ENCODE measurements at places on chromosomes 7 and 10.

- DNase-seq, result no peak
Observed at GRCh38 chr10:130434446-130435385, 298.5 kb downstream of the GLRX3 start.

DNA sequence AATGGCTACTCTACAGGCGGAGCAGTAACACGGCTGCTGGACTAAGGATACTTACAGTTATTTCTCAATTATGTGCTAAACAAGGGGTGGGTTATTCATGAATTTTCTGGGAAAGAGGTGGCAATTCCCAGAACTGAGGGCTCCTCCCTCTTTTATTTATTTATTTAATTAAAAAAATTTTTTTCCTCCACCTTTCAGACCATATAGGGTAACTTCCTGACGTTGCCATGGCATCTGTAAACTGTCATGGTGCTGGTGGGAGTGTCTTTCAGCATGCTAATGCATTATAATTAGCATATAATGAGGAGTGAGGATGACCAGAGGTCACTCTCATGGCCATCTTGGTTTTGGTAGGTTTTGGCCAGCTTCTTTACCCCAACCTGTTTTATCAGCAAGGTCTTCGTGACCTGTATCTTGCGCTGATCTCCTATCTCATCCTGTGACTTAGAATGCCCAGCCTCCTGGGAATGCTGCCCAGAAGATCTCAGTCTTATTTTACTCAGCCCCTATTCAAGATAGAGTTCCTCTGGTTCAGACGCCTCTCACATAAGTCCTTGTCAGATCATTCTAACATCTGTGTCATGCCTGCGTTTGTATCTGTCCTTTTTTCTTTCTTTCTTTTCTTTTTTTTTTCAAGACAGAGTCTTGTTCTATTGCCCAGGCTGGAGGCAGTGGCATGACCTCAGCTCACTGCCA is 15.9 kb upstream of the STOX1 start:
- no peak for DNase-seq

GRCh38 chr10:34801097-34801733 is 13.9 kb downstream of the PARD3 start:
- no peak for DNase-seq

- no peak for DNase-seq
Observed at GRCh38 chr10:1396297-1396635, 340.1 kb downstream of the WDR37 start.

- no peak for DNase-seq
Observed at GRCh38 chr7:156334636-156335035, 305.9 kb upstream of the RNF32 start.

DNA sequence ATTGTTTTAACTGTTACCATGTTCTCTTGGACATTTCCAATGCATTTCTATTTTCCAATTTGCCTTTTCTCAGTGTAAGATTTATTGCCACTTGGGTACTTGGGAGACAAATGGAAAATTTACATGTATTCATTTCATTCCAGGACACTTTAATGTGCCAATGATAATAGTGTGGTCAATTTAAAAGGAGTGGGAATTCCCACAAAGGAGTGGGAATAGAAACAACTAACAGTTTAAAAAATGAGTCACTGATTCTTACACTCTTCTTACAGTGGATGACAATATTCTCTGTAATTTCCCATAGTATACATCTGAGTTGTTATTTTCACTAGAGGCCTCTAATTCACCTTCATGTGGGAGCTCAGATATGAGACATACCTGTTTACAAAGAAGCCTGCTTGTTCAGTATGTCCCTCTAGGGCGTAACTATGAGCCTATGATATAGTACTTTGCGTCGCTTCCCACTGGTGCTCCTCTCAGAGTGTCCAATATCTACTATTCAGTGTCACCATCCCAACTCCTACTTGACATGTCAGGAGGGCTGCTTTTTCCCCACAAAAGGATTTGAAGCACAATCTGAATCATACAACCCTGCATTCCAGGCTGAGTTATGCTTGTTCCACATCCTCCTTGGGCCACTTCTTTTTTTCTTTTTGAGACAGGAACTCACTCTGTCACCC is 301.3 kb downstream of the PHTF2 start:
- no peak for DNase-seq

DNA sequence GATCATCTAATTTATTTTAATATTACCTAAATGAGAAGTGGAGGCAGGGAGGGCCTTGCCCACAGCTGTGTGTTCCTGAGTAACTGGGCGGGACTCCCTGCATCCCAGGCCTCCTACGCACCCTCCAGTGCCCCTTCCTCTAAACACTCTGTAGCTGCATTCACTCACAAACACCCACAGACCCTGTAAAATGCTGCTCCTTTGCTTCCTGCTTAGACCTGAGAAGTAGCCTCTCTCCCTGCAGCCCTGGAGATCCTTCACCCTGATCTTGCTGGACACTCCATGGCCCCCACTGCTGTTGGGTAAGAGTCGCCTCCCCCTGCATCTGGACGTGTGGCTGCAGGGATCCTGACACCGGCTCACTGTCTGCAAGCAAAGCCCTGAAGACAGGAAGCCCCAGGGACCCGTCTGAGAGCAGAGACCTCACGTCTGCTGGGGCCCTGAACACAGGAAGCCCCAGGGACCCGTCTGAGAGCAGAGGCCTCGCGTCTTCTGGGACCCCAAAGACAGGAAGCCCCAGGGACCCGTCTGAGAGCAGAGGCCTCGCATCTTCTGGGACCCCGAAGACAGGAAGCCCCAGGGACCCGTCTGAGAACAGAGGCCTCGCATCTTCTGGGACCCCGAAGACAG is 589.8 kb downstream of the DNAJB6 start:
- no peak for DNase-seq

- DNase-seq, result no peak
Observed at GRCh38 chr10:89926736-89927135, 225.3 kb downstream of the KIF20B start.

DNA sequence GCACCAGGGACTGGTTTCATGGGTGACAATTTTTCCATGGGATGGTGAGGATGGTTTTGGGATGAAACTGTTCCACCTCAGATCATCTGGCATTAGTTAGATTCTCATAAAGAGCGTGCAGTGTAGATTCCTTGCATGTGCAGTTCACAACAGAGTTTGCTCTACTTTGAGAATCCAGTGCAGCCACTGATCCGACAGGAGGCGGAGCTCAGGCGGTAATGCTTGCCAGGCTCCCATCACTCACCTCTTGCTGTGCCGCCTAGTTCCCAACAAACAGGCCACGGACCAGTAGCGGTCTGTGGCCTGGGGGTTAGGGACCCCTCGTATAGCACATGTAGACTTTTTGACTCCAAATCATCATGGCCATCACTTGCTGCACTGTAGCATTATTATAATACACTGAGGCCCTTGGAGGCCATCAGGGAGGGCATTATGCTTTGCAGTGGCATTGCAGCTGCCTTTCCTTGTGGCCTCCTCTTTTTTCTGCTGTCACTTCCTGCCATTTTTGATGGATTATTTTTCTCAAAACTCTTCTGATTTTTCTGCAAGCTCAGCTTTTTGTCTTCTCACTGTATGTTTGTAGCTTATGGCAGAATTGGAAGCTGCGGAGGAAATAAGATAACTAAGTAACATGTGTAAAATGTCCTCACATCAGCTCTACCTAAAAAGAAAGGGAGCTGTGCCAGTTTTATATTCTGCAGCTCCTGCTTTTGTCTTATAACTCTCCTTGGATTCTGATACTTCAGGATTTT is 18.5 kb downstream of the CSGALNACT2 start:
- DNase-seq, result no peak

DNA sequence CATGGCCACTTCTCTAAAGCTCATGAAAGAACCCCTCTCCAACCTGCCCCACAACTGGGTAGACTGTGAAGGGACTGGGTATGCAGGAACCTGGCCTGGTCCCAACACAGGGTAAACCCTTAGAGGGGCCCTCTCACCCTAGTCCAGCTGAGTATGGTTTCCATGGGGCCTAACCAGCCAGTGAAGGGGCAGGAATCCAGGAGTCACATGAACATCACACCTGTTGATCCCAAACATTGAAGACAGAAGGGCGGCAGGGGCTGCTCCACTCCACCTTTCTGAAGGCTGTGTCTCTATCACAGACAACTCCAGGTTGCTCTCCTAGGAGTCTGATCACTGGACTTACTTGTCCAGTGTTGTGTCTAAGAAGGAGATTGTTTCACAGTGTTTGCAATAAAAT is 30.8 kb downstream of the GRID1 start:
- no peak for DNase-seq

- DNase-seq, result no peak
Observed at GRCh38 chr7:40644454-40645188, 509.8 kb downstream of the SUGCT start.

DNA sequence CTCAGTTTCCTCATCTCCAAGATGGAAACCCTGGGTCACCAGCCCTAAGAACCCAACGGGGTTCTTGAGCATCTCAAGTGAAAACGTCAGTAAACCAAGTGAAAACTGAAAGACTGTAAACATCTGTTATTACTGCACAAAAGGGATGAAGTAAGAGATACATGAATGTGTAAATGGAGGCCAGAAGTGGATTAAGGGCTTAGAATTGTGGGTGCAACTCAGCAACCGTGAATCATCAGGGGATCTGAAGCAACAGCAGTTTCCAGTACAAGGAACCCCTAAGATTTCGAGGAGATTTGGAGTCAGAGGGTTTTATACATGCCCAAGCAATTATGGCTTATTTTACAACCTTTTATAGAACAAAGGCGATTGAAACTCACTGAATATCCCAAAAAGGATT is 95.7 kb upstream of the SVIL start:
- DNase-seq, result no peak

GRCh38 chr10:43814663-43815062 is 166.0 kb upstream of the ZNF32 start:
- DNase-seq, result no peak

- no peak for DNase-seq
Observed at GRCh38 chr7:147079083-147079482, 962.5 kb downstream of the CNTNAP2 start.
